ENCODE measurements at places on chromosomes 11 and 22.

GRCh38 chr11:71204294-71204693 lies 48.1 kb downstream of the SHANK2 start:
- DNase-seq: no peak

GRCh38 chr22:42842658-42843370 lies 14.3 kb downstream of the ARFGAP3 start:
- no peak for DNase-seq

DNA sequence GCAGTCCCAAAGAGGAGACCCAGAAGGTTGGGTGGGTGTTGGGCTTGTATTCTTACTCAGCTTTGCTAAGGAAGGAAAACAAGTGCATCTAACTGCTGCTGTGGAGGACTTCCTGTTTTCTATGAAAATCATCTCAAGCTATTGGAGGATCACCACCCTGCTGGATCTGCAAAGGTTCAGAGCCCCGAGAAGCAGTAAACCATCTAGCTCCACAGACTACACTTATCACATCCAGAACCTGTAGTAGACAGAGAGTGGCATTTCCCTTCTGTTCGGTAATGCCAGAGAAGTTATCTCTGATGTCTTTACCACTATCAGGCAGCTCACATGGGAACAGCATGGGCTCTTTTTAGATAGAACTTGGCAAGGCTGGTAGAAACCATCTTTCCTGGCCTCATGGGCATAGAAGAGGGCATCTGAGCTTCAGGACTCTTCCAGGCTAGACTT lies 21.7 kb downstream of the KCNJ1 start:
- no peak for DNase-seq

DNA sequence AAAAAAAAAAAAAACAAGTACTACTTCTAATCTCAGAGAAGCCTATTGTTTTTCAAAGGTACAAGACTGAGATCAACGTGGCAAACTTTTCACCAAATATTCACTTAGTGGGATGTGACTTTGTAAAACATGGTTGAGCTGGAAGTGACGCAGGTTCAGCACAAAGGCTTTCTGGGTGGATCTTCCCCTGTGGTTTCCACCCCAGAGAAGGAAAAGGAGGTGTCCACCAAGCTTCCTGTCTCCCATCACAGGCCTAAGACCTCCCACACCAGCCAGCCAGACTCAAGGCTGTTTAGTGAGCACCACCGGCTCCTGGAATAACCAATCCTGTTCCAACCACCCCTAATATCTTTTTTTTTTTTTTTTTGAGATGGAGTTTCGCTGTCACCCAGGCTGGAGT lies 5.7 kb downstream of the TMEM184B start:
- no peak for DNase-seq

- no peak for DNase-seq
Observed at GRCh38 chr11:83554876-83555275, 268.7 kb upstream of the CCDC90B start.

- no peak for DNase-seq
Observed at GRCh38 chr22:23224846-23225245, 44.5 kb downstream of the BCR start.

- peak; percentile 40 for DNase-seq
Observed at GRCh38 chr11:22454461-22455090, 116.4 kb downstream of the SLC17A6 start.

- DNase-seq: peak; percentile 40
Observed at GRCh38 chr22:37817705-37818408, 5.3 kb upstream of the GALR3 start.

DNA sequence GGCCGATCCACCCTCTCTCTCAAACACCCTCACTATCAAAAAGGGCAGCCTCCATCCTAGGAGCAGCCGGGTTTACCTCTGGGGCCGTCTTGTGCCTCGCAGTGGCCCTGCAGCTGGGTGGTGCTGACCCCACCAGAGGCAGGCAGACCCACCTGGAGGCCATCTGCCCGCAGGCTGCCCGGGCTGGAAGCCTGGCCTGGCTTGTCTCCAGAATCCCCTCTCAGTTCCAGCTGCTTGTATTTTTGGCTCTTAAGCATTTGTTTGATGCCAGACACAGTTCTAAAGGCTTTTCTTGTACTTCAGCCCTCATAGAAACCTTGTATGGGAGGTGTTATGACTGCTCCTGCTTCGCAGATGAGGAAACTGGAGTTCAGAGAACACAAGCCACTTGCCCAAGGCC lies 4.2 kb upstream of the NFAM1 start:
- no peak for DNase-seq

DNA sequence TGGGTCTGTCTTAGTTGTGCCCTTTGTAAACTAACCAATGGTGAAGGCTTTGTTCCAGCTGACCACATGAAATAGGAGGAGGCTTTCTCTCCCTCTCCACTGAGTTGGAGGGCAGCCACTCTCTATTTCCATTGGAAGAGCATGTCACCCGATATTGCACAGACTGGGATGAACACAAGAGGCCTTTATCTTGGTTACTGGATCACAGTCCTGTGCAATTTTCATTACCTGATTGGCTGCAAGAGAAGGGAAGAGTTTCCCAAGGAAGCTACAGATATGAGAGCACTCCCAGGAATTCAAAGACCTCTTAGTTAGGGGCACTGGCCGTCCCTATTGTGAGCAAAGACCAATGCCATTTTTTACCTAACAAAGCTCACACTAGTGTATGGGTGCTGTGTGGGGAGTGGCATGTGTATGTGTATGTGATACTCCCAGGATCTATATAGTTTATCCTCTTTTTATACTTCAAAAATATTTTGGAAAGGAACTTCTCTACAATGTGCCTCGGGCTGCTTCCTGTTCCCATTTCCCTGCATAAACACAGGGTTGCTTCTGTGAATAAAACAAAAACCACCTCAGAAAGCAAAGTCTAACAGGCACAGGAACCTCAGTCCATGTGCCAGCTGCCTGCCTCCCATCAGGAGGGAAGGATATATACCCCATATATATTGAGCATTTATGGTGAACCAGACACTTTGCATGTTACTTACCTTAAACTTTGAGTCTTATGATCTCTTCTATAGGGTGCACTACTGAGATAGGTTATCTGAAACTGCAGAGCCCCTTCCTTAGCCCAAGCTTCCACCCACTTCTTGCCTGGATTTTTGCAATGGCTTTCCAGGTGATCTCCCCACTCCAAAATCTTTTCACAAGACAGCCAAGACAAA lies 126.5 kb downstream of the RASSF10 start:
- DNase-seq: peak; percentile 92

- DNase-seq: no peak
Observed at GRCh38 chr22:25845985-25846745, 104.2 kb downstream of the MYO18B start.

- DNase-seq: no peak
Observed at GRCh38 chr11:108891909-108892511, 227.1 kb downstream of the DDX10 start.

DNA sequence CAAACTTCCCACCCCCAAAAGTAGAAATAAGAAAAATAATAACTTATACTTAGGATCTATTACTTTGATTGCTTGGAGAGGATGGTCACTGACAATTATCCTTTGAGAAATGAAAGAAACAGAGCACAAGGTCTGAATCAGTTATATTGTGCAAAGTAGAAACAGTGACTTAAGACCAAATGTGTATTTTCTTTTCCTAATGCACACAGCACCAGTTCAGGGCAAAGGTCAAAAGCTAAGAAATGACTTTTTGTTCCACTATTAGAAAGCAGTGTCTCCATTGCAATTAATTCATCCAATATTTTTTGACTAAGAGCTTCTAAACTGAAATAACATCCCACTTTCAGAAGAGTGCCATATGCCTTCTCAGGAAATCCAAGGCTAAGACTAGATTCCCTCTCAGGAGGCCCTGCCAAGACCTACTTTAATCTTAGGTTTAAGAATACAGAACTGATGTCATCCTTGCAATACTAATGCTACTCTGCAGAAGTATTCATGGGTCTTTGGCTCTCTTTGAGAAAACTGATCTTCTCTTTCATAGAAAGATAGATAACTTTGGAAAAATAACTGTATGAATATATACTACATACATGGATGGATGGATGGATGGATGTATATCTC lies 147.0 kb downstream of the APOL5 start:
- DNase-seq: no peak

GRCh38 chr11:120025606-120026335 lies 112.1 kb downstream of the TRIM29 start:
- DNase-seq: no peak

DNA sequence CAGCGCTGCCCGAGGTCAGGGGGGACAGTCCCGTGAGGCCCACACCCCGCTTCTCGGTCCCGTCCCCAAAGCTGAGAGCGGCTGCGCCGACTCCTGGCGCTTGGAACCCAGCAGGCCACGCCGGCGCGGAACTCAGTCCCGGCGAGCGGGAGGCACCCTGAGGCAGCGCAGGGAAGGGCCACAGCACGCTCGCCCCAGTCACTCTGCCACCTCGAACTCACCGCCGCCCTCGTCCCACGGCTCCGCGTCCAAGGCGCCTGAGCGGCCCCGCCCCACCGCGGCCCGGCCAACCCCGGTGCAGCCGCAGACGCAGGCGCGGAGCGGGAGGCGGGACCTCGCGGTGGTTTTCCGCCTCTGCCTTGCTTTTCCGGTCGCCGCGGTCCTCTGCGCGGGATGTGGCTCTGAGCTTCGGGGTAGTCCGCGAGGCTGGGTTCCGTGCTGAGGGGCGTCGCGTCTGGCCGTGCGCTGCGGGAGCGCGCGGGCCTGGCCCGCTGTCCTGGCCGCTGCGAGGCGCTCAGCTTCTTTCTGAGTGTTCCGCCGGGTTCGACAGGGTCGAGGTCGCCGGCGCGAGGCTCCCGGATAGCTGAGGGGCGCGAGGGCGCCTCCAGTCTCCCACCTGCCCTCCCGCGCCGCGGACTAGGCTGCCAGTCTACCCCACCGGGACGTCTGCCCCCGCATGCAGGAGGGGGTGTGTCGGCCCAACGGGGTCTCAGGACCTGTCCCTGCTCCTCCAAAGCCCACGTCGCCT lies at the start of gene CDPF1:
TSS of gene CDPF1 (minus strand) at position 259 of the 748 bp plus-strand sequence. CDS start 2,009 bp downstream, outside the sequence.
- peak; percentile 61 for DNase-seq

DNA sequence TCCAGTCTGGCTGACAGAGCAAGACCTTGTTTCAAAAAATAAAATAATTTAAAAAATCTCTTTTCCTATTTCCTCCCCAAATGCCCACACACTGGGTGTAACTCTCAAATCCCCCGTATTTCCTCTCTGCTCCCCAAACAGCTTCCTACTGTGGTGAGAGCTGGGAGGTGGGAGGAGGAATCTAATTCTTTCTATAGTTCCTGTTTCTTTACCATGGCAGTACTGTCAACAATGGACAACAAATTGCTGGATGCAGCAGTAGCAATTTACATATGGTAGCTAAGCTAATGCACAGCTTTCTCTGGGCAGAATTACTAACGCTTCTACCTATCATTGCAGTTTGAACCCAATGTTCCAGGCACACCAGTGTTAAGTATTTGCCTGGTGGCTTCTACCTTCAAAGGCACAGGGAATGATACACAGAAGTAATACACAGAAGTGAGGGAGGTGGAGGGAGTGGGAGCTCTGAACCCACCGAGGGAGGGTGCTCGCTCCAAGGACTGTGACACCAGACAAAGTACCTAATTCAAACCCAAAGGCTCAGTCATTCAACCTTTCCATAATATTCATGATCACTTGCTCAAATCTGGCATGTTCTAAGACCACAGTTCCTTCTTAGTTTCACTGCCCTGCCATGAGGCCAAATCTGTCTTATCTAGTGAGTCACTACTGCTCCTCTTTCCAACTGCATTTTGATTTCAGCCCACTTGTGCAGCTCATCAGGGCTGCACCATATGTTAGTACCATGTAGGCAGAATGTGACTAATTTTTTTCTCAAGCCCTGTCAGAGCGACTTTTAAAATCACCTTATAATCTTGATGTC lies 37.9 kb downstream of the CELF1 start:
- DNase-seq: no peak

- DNase-seq: no peak
Observed at GRCh38 chr11:32575070-32575469, 8.6 kb upstream of the EIF3M start.

DNA sequence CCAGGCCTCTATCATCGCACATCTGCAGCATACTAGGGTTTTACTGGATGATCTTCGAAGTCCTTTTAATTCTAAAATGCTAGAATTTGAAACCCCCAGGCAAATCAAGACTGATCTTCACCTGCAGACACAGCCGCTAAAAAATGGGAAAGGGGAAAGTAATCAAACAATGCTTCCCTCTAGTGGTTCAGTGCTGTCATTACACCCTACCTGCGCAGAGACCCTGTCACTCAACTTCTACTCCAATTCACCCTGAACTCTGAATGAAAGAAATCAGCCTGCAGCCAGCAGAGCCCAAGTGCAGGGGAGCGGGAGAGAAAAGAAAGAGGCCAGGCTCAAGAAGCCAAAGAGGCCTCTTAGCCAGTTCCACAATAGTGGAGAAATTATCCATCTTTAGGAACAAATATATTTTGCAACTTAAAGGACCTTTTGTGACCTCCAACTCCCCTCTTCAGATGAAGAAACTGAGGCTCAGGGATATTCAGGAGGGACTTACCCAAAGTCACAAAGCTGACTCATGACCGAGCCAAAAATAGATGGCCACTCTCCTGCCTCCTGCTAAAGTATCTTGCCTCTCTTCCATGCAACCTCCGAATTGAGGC lies 33.0 kb downstream of the SERGEF start:
- DNase-seq: no peak

DNA sequence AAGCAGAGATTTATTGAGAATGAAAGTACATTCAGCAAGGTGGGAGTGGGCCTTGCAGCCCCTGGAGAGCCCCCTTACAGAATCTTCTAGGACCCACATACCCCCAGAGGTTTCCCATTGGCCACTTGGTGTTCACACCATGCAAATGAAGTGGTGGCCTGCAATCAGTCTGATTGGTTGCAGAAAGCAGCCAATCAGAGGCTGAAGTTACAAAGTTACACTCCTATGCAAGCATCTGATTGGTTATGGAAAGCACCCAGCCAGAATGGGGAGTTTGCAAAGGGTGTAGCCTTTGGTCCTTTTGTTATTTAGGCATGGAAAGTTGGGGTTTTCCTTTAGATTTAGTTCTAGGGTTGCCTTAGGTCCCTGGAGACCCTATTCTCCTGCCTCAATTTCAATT lies 34.9 kb downstream of the UVRAG start:
- no peak for DNase-seq

DNA sequence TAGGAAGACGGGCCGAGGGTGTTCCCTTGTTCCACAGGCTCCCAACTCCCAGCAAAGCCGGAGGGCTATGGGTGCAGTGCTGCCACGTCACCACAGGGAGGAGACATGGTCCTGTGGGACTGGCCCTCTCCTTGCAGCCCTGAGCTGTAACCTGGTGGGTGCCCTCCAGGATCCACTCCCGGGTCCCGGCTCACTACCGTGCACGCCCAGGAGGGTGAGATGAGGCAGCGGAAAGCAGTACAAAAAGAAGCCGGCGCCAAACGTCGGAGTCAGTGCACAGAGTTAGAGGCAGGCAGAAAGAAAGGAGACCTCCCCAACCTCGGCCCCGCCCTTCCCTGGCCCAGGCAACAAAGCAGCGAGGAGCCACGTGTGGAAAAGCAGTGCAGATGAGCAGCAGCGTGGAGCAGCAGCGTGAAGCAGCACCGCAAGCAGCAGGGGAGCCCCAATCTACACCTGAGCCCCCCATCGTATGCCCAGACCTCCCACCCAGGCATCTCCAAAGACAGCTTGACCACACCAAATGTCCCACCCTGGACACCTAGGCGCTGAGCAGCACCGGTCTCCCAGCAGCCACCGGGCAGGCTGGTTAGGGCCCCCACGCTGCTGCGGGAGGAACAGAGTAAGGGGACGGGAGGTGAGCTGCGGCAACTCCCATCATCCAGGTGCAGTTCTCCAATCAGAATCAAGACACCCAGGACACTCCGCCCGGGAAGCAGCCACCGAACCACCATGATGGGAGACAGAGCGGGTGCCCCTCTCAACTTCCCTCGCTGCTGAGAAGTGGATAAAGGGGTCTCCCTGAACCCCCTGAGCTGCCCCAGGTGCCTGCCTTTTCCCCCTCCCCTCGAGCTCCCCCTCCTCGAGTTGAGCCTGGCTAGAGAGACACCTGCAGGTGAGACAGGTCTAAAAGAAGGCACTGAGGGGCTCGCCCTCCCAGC lies 28.8 kb downstream of the IGSF9B start:
- DNase-seq: peak; percentile 11

- peak; percentile 31 for DNase-seq
Observed at GRCh38 chr11:78336877-78337553, 80.6 kb downstream of the GAB2 start.

All from renal cortical epithelial cell (primary cell).